Dermis blood vessel endothelial cell (primary cell): ENCODE measurements at places on chromosomes 16 and 17. TPM values are rescaled to one million over a fixed set of nuclear protein-coding genes. Genes with fewer than 3 reads are reported as not detected.

Gene GPR139
- not detected in 2 replicates for total RNA-seq

Gene CD300E
- total RNA-seq = not detected in 2 replicates

Gene ANTKMT
- total RNA-seq = 25.5 and 47.5 TPM in 2 replicates

Gene KRTAP3-1
- total RNA-seq = not detected in 2 replicates

Gene ZNF597
- 2.4 and 3.7 TPM in 2 replicates for total RNA-seq

Gene TEX19
- total RNA-seq = 0.05 TPM in 1 of 2 replicates, not detected in the other

Gene MT1A
- 2.3 TPM in 1 of 2 replicates, not detected in the other for total RNA-seq

Gene ABCC12
- total RNA-seq = not detected in 2 replicates

Gene RECQL5
- total RNA-seq = 14.6 and 16.2 TPM in 2 replicates

Gene MAF
- 30.3 and 43.7 TPM in 2 replicates for total RNA-seq
